Naive B cell (primary cell): ENCODE measurements at places on chromosomes 12 and 14.
A peak's percentile ranks its signal among the peaks of the same experiment; 100 is the strongest.

- no peak for DNase-seq
Measured at GRCh38 chr12:84996759-84997158, 39.3 kb downstream of the TSPAN19 start.

GRCh38 chr12:110913119-110914056 is 7.0 kb downstream of the MYL2 start:
- peak; percentile 74 for DNase-seq

GRCh38 chr14:47300796-47301195 is 374.6 kb downstream of the MDGA2 start:
- no peak for DNase-seq

GRCh38 chr14:90698379-90698869 is 117.8 kb downstream of the TTC7B start:
- no peak for DNase-seq

DNA sequence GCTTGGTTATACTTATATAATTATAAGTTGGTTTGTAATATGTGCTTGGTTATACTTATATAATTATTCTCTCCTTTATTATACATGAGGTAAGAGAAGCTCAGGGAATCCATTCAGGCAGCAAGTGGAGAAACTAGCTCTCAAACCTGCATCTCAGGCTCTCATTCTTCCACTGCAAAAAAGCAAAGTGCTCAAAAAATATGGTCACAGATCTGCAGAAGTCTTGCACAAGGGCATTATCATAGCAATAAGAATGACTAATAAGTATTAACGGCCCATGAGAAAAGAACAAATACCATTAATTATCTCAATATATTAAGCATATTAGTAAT is 476 bp upstream of the TRAFD1 start:
- no peak for DNase-seq

GRCh38 chr14:100605230-100605629 is 18.0 kb upstream of the BEGAIN start:
- no peak for DNase-seq

DNA sequence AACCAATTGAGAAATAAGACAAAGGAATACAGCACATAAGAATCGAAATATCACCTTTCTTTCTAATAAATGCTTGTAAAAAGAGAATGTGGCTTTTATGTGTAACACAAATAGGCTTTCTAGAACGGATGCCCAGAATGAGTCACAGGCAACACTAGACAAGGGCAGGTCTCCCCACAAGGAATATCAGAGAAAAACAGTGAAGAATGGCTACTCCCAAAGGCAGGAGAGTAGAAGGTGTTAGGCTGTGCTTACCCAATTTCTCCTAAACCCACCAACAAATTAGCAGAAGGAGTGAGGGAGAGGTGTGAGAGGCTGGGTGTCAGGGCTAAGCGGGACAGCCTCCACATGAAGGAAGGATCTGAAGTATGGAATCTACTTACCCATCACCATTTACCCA is 55.2 kb downstream of the GALNT4 start:
- no peak for DNase-seq

DNA sequence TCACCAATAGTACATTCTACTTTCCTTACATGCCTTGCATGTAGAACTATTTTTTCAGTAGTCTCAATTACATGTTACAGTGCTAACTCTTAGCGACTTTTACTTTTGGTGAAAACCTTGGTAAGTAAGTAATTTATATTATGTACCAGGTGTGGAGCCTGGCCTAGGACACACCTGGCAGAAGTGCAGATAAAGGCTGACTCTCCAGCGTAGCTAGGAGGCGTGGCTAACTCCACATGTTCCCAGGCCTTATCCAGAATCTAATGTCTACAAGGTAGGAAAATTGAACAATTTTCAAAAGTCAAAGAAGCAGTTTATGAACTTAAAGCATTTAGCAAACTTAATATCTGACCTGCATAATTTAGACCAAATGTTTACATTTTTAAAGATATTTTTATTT is 157.4 kb downstream of the DHRS2 start:
- no peak for DNase-seq

DNA sequence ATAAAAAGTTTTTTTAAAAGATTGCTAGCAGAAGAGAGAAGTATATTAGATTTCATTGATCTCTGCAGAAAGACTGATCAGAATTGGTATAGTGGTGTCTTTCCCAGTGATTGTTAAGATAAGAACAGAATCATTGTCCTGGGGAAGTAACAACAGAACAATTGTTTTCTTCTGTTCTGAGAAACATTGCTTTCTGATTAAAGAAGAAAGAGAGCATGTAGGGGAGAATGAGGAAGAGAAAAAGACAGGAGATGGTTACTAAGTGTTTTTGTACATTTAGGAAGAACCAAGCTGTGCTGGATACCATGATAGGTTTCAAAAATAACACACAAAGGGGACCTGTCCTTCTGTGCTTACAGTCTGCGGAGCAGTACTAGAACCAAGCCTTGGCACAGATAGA is 5.0 kb downstream of the USP30 start:
- DNase-seq: no peak

DNA sequence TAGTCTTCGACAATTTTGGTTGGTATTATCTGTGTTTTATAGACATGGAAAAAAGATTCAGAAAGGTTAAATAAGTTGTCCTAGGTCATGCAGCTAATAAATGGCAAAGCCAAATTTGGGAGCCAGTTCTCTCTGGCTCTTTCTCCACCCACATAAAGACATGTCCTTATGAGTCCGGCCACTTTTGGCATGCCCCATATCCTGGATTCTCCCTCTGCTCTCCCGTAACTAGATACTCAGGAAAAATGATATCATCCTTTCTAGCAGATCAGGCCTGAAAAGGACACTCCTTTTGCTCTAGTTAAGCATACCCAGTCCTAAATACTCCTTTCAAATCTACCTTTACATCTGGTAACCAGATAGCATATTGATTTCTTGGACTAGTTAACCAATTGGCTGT is 64.4 kb downstream of the TTLL5 start:
- DNase-seq: no peak

GRCh38 chr12:93682846-93683261 is 5.7 kb downstream of the CRADD start:
- DNase-seq: no peak

DNA sequence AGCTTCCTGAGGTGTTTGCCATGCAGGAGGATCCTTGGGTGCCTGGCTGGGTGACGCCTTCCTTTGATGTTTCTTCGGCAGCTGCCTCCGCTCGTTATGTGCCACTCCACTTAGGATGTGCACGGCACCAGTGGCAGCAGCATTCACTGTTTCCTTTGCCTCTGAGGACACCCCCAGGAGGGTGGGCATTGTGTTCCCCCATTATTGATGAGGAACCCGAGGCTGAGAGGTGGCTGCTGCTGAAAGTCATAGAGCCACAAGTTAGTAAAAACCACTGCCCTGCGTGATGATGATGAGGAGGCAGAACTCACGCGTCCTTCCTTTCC is 41.2 kb downstream of the EP400 start:
- no peak for DNase-seq

- DNase-seq: no peak
Measured at GRCh38 chr14:95483309-95484165, 32.9 kb downstream of the SYNE3 start.

DNA sequence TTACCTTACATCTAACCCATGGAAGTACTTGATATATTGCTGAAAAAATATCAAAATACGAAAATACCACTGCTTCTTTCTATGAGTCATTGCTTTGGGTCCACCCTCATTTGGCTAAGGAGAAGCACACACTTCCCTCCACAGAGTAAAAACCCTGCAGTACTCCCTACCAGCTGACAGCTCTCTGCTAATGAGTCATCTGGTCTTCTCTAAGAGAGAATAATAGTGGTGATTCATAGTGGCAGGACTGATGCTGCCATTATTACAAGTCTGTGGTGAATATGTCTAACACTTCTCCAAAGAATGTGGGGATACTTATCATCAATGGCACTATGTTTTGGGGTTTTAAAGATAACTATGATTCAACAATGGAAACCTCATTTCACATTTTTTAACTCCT is 90.7 kb downstream of the PPFIA2 start:
- no peak for DNase-seq

- DNase-seq: no peak
Measured at GRCh38 chr14:33016613-33017012, 77.9 kb downstream of the NPAS3 start.

DNA sequence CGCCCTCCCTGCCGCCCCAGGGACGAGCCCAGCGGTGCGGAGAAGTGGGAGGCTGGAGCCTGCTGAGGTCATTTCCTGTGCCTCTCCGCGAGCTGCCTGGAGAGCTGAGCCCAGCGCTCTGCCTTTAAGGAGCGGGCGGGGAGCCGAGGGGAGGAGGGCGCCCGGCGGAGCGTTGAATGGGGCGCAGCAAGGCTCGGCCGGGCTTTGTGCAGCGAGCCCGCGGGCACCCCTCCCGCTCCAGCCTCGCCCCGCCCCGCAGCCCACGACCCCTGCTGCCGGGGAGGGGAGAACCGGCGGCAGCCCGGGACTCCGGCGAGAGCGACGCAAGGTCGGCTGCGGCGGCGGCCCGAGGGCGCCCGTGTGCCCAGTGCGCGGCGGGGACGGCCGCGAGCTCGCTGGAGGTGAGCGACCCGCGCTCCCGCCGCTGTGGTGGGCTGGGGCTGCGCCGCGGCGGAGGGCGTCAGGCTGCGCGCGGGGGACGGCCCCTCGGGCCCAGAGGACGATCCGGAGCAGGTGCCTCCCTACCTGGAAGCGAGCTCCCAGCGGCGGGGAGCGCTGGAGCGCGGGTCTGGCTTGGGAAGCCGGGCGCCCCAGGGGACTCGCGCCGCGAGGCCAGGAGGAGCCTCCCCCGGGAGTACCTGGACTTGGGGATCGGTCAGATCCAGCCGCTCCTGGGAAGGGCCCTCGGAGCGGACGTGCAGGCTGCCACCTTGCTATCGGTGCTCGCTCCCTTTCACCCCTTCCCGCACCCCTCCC is at the start of gene PLEKHH1:
Gene PLEKHH1, plus strand, starts transcription at position 293 of the 756 bp plus-strand sequence. CDS start 8,578 bp downstream, outside the sequence.
- no peak for DNase-seq
